ENCODE measurements at places on chromosomes 3 and 15.
A peak's percentile ranks its signal among the peaks of the same experiment; 100 is the strongest.

GRCh38 chr15:65384505-65384894, 6.7 kb upstream of the IGDCC3 start:
- DNase-seq = no peak

DNA sequence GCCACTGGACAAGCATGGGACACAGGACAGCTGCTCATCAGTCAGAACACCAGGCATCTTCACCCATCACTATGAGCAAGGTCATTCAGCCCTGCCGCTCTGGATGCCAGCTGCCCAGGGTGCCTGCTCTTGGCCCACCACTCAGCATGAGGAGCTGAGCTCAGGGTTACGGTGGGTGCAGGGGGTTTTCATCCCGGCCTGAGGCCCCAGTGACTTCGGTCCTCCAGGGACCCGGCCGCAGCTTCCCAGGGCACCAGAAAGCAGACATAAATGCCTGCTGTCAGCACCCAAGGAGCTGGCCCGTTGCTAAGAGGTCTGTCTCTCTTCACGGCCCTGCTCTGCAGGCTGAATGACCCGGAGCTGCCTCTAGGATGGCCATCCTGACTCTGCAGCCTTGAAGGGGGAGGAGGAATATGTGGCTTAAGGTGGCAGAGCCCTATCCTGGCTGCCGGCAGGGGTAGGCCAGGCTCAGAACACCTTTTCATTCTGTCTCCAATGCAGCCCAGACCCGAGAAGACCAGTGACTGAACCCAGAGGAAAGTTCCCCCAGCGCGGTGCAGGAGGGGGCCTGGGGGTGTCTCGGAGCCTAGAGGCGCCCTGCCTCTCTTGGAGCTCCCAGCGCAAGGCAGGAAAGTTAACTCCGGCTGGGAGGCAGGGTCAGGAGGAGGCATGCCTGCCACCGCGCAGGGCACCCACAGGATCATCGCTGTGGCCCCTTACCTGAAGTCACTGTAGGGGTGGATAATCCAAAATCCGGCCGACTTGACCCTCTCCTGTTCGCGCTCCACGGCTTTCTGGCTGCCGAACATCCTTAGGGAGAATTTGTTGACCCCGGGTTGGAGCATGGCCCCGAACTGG, 1.8 kb downstream of the HCN4 start:
- no peak for DNase-seq

DNA sequence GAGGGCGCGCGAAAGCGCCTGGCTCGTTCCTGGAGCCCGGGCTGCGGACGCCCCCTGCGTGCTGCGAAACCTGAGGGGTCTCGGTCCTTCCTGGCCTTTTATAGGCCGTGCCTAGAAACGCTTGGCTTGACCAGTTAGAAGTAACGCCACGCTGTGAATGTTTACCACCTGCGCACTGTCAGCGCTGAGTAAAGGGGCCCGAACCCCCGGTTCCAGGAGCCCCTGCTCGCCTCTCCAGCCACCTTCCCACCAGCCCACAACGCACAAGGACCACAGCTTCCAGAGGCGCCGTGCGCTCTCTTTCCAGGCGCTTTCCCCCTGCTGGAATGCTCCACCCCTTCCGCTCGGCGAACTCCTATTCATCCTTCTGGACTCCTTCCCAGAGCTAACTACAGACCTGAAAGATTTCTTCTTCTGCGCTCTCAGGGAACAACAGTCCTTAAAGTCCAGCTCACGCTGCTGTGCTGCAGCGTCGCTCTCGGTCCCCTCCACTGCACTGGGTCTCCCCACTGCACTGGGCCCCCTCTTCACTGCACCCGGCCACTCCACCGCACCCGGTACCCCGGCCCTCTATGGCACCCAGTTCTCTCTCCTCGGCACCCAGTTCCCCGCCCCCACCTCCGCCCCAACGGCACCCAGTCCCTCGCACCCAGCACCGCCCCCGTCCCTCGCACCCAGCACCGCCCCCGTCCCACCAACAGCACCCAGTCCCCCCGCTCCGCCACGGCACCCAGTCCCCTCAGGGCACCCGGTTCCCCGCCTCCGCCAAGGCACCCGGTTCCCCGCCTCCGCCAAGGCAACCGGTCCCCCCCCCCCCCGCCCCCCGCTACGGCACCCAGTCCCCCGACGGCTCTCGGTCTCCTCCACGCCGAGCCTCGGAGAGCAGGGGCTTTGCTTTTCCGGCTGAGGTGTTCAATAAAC, 69.8 kb downstream of the SQOR start:
- DNase-seq = no peak

DNA sequence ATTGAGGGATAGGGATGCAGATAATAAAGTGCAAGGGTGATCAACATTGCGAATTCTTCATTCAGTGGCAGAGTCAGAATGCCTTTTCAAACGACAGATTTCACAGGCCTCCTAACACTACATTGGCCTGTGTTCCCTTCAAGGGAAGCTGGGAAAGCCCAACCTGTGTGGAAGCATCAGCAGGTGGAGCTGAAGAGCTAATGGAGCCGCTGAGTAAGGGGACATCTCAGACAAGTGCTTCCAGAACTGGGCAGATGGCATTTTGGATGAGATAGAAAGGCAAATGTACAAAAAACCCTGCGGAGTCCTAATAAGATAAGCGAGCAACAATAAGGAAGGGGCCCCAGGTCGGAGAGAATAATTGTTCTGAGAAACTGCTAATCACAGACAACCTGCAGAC, 8.5 kb upstream of the SLC24A5 start:
- no peak for DNase-seq

GRCh38 chr15:40776537-40777141, 6.9 kb downstream of the C15orf62 start:
- no peak for DNase-seq

- DNase-seq = no peak
Measured at GRCh38 chr15:40785814-40786213, 16.0 kb downstream of the C15orf62 start.

DNA sequence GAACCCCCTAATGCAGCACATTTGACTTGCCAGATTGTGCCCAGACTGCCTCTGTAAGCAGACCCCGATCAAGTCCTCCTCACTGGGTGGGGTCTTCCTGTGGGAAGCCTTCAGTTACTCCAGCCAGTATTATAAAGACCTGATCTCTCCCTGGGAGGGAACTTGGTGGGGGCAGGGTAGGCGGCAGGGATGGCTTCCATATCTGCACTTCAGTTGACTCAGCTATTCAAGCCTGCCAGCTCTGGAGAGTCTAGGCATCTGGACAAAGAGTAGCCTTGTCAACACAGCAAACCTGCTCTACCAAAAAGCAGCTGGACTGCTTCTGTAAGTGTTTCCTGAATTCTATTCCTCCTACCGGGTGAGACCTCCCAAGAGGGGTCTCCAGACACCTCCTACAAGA, 21.0 kb upstream of the SLC25A38 start:
- DNase-seq = peak; percentile 2

- no peak for DNase-seq
Measured at GRCh38 chr15:85542895-85543331, 162.5 kb downstream of the AKAP13 start.

DNA sequence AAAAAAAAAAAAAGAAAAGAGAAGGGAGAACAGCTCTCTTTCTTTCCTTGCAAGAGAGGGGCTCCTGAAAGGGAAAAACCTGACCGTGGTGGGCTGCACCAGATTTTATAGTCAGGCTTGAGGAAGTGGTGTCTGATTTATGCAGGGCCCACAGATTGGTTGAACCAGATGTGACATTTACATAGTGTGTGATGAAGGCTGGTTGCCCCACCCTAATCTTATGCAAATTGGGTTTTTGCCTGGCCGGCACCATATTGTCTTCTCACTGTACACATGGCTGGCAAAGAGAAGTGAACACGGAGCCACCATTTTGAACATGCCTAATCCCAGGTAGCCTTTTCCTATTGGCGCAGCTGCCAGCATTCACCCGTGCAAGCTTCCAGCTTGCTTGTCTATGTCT, 154.4 kb downstream of the OXSM start:
- DNase-seq = no peak

DNA sequence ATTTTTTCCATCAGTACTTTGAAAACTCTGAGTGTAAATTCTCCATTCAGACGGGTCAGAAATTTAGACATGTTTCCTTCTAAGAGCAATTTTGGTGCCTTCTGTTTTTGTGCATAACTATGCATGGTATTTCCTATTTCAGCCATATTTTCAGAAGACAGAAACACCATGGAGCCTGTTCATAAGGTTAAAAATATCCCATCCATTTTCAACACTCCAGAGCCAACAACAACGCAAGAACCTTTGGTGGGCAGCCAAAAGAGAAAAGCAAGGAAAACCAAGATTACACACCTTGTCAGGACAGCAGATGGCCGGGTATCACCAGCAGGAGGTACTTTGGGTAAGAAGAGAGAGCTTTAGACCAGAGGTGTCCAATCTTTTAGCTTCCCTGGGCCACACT, 275.6 kb downstream of the BBX start:
- DNase-seq = no peak

GRCh38 chr3:188021041-188021440, 132.9 kb upstream of the LPP start:
- no peak for DNase-seq

DNA sequence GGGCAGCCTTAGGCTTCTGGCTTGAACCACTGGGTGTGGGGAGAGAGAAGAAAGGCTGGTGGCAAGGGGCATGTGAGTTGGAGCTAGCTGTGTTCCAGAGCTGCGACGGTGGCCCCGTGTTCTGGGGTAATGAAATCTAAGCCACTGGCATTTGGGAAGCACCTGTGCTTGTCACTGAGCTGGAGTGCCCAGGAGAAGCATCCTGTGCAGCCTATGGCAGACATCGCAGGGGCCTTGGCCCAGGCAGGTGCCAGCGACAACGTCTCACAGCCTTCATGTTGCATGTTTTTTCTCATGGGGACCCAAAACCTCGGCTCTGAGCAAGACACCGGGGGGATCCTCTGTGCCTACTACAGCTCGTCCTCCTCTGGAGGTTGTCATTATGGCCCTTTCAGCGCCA, 91.1 kb upstream of the PLXNA1 start:
- DNase-seq = no peak

GRCh38 chr3:53843195-53844177, 2.7 kb downstream of the CHDH start:
- no peak for DNase-seq

DNA sequence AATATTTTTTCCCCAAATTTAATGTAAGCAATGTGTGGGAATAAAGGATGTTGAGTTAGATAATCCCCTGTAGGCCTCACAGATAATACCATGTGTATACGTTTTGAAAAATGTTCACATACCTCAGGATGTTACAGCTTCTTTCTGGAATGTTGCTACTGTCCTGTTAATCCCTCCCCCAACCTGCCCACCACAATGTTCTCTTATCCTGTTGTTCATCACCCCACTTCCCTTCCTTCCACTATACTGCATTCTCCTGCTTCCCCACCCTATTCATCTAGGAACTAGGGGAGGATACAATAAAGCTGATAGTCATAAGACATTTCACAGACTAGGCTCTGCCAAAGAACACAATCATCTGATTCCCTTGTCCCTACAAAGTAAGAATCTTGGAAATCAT, 92.1 kb downstream of the IGF2BP2 start:
- no peak for DNase-seq

DNA sequence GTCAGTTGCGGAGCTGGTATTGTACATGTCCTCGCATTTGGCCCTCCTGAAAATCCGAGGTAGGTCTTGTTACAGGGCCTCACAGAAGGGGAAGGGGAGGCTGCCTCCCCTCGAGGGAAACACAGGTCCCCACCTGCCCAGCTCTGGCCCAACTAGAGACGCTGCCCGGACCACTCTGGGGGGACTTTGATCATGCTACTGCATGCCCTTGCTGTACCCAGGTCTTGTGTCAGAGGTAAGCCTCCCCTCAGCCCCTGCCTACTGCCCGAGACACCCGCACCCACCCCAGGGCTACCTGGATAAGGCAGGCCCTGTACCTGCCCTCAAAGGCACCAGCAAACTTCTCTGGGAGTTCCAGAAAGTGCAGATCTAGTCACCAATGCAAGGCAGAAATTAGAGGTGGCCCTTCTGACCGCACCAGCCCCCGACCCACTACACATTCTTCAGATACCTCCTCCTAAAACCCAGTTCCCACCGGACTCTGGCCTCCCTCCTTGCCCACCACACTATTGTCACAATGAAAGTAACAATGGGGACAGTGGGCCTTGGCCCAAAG, 981 bp upstream of the SCAP start:
- no peak for DNase-seq

DNA sequence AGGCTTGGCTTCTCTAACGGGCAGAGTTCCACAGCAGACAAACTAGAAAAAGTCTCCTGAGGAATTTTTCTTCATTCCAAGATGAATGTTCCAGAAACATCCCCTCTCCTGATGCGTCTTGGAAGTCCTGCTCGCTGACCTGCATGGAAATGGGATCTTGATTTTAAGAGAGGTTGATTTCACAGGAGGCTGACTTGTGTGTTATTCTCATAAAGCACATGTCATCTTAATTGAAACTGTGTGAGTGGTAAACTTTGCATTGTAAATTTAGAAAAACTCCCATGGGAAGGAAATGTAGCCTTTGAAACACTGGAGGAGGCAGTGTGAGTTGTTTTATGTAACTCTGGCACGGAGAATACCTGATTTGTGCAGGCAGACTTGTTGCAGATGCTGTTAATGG, 337.8 kb upstream of the NR2E3 start:
- DNase-seq = no peak

- DNase-seq = no peak
Measured at GRCh38 chr15:47326410-47327333, 390.6 kb upstream of the SEMA6D start.

DNA sequence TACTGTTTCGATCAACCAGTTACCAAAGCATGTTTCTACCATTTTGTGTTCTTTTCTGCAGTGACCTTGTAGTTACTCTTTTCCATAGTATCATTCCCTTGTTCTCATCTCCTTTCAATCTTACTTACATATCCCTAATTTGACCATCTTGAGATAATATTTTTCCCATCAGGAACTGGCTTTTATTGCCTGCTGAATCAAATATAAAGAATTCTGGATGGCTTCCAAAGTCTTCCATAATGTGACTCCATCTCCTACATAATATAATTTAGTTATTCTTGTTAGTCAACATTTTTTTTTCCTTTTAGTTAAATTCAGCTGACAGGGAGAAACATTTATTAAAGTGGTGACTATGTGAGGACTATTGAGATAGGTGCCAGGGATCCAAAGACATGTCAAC, 7.0 kb downstream of the USP8 start:
- no peak for DNase-seq

- no peak for DNase-seq
Measured at GRCh38 chr15:35630532-35630931, 84.6 kb upstream of the DPH6 start.

Measured in NCI-H1092 (cell line).